ENCODE measurements at places on chromosomes 5 and 9.

- DNase-seq: no peak
Observed at GRCh38 chr5:157859227-157859575, 256 bp upstream of the CLINT1 start.

- peak; percentile 70 for DNase-seq
Observed at GRCh38 chr5:83474161-83474796, 2.7 kb downstream of the VCAN start.

- DNase-seq: no peak
Observed at GRCh38 chr9:36872641-36873040, 161.4 kb downstream of the PAX5 start.

DNA sequence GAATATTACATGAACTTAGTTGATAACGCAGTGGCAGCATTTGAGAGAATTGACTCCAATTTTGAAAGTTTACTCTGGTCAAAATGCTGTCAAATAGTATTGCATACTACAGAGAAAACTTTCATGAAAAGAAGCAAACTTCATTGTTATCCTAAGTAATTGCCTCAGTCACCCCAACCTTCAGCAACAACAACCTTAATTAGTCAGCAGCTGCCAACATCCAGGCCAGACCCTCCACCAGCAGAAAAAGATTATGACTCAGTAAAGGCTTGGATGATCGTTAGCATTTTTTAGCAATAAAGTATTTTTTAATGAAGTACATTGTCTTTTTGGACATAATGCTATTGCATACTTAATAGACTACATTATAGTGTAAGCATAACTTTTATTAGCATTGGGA is 40.8 kb upstream of the SPDL1 start:
- DNase-seq: no peak

DNA sequence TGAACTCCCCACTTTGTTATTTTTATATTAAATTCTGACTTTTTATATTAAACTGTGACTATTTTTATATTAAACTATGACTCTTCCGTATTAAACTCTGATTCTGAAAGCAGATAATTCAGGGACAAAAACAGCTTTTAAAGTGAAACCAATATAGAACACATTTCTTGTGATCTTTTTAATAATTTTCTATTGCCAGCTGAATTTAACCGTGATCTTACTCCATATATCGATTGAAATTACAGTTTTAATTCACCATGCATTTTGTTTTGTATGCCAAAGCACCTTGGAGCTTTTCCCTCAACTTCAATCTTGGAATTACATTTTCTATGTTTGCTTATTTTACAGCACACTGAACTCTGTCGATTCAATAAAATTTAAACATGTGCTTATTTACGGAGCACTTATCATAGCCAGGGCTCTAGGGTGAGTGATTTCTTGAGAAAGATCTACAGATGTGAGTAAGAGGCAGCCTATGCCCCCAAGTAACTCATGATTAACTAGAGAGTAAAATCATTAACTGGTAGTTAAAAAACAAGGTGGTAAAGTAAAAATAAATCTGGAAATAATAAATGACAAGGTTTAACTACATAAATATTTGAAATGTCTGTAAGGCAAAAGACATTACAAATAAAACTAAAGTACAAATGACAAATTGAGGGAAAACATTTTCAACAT is 72.9 kb upstream of the ALDH1B1 start:
- no peak for DNase-seq

DNA sequence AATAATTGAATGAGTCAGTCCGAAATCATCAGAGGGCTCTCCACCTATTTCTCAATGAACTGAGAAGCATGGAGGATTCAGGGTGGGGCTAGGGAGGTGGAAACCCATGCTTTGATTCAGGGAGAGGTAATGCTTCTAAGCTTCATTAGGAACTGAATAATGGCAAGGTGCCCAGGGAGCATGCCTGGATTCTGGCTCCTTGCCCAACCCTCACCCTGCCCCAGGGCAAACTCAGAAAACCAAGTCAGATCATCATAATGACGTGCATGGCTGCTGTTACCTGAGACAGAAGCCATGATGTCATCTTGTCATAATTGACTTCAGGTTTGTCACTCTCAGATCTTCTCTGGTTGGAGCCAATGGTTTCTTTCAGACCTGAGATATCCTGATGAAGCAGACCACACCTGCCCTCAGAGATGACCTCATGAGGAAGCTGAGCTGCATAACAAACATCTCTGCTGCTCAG is 199.6 kb downstream of the SYK start:
- DNase-seq: no peak

DNA sequence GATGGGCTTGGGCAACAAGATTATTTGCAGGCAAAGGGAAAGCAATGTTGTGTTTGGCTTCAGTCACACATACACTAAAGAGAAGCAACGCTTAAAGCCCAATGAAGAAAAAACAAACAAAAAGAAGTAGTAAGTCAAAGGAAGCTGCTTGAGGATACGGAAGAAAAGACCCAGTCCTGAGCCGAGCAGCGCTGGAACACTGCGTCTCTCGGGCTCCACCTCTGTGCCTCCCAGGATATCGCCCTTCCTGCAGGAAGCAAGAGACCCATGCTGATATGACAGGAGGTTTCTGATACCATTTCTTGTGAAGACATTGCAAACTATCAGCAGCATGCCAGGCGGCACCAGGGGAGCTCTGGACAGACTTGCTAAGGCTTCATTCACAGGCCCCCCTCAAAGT is 9.9 kb downstream of the GNAQ start:
- DNase-seq: no peak

DNA sequence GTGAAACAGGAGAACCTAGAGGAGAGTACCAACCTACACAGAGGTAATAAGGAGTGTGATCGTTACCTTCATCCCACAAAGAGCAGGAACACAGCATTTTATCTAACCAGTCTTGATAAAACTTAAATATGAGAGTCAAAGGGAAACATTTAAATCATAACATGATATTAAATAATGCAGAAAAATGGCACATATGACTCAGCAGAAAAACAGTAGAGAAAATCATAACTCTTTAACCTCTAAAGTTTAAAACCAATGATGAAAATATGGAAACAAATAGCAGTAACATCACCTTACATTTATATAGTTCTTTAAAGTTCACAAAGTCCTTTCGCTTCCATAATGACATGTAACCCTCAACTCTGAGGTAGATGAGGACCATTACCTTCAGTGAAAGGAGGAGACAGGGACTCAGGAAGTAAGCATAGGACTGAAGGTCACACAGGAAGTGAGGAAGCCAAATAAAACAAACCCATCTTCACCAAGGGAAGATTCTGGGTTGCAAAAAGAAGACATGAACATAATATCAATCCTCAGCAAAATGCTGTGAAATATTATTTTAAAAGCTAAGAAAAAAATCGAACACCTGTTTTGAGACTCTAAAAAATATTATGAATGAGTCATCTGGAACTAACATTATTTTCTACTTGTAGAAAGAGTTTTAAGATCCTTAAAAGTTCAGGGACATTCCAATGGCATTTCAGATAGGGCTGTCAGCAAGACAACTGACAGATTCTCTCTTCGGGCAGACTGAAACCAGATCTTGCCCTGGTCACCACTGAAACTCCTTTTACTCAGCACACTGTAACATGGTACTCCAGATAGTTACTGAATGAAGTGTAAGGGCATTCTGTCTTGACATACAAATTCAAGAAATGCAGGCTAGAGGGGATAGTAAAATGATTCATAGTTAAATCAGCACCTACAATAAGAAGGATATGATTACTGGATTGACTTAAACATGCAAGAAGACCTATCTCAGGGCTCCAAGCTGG is 148.5 kb downstream of the EPB41L4A start:
- DNase-seq: no peak

- no peak for DNase-seq
Observed at GRCh38 chr9:134049236-134049635, 18.6 kb downstream of the BRD3 start.

DNA sequence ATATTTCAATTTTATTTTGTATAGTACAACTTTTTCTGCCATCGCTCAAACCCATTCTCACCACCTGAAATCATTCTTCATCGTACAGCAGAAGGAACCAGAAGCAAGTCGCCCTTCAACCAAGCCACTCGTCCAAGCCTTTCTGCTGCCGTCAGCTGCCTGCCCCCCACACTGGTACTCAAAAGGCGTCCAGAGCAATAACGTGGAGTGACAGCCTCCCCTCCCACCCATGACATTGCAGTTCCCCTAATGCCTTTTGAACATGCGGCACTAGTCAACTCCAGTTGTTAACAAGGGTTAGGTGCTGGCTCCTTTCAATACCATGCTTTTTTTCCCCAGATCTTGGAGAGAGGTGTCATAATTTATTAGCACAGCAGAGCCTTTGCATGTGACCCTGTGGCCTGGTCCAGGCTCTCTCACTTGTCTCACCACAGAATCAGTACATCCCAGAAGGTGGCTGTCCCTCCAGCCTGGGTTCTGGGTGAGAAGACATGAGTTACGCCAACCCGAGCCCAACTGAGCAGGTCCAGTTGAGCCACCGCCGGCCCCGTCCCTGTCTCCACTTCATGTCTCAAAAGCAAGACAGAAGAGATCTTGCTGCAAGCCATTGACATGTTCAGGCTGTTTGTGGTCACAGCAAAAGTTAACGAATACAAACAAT is 20.4 kb upstream of the MED10 start:
- DNase-seq: no peak

GRCh38 chr9:92422611-92423338 is 1.5 kb downstream of the OMD start:
- DNase-seq: no peak

- no peak for DNase-seq
Observed at GRCh38 chr9:33315371-33315770, 25.1 kb downstream of the NFX1 start.

GRCh38 chr9:111038331-111039230 is at the start of gene LPAR1:
LPAR1 (minus strand) TSS chr9:111038470; CDS start chr9:110972117, 66,353 bp downstream.
- peak; percentile 65 for DNase-seq

- no peak for DNase-seq
Observed at GRCh38 chr5:175614223-175614815, 43.6 kb upstream of the HRH2 start.

DNA sequence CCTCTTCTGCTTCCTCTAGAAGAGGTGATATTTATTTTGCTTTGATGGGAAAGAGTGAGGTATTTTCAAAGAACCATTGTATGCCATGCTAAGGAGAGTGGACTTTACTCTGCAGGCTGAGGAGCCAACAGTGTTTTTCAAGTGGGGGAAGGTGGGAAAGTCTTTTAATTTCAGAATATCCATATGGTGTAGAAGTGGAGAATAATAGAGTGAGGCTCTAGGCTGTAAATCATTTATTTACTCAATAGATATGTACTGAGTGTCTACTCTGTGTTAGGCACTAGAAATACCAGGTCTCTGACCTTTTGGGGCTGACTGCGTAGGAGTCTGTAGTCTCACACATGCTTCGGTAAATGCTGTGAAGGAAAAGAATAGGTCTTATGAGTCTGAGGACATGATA is 30.7 kb upstream of the TENT2 start:
- no peak for DNase-seq

DNA sequence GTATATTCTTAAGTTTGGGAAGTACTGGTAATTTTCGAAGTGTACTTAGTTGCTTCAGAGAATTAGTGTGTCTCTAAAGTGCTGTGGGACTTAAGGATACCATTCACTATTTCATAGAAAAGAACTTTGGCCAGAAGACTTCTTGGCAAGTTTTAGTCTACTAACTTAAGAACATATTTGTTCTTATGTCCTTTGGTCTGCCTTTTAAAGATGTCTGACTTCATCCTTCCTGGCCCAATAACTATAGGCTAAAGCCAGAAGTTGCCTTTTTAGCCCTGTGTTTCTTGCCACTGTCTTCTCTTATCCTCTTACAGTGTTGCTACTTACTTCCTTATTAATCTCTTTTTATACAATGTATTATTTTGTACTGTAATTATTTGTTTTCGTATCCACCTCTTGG is 6.3 kb downstream of the RBM27 start:
- no peak for DNase-seq

- DNase-seq: no peak
Observed at GRCh38 chr5:6081727-6082210, 296.6 kb downstream of the MED10 start.

GRCh38 chr5:170499621-170500020 is 4.2 kb upstream of the KCNIP1 start:
- no peak for DNase-seq

DNA sequence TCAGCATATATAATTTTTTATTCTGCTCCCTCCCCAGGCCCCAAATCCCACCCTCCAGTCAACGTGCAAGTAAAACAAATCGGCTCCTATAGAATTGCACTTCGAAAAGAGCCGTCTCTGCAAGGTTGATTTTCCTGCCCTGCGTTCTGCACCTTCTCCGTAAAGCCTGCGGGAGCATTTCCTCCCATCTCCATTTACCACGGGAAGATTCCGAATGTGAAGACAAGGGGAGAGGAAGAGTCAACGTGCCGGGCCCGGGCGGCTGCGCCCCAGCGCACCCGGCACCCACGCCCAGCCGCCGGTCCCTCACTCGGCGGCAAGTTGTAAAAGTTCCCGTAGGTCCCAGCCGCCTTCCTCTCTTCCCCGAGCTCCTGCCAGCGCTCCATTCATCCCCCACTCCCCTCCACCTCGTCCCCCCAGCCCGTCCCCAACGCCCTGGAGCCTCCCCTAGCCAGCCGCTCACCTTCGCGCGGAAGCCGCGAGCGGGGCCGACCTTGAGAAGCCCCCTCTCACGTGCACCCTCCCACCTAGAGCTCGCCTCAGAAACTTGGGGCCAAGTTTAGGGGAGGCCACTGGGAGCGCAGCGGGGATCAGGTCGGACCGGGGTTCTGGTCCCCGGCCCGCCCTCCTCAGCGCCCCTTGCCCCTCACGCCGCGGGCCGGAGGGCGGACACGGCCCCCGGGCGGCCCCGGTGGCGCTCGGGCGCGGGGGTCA is 431 bp downstream of the BNC2 start:
- DNase-seq: no peak

DNA sequence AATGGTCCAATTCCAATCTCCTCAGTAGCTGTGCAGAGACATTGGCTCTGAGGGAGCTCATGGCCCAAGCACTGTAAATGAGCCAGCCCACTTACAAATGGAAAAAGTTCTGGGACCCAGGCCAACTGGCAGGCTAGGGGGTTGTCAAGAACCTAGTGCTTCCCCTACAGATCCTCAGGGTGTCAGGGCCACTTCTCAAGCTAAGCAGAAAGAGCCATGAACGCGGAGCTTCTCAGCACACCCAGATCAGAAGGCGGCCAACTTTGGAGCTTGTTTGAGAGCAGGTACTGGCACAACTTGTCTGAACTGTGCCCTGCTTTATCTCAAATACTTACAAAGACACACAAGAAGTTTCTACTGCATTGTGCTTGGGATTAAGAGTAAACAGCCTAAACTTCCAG is 17.5 kb downstream of the TLE1 start:
- peak; percentile 89 for DNase-seq

DNA sequence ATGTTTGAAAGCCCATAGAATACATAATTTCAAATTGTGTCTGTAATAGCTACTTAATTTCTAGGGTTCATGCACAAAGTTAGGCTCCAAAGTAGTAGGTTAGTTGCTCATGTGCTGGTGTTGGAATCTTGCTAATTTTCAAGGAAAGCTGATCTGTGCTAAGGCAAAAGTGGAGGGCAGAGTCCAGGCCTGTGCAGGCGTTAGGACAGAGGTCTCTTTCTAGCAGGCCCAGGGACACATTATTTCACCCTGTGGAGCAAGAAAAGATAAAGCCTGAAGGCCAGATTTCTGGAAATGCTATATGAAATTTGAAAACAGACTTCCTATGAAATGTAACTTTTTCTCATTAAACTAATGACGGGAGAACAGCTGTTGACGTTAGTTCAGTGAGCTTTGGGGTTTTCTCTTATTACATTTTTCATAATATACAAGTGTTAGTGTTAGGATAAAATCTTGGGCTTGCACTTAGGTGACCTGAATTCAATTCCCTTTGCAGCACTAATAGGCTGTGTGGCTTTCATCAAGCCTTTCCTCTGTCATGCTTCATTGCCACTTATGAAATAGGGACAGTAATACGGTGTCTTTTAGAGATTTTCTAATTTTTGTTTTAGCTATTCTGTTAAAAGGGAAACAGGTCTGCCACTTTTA is 196.7 kb upstream of the HAPLN1 start:
- no peak for DNase-seq

- DNase-seq: no peak
Observed at GRCh38 chr5:79704553-79704952, 14.9 kb downstream of the CMYA5 start.

All from skin of body (tissue), 3 donors.